ENCODE measurements at places on chromosomes 2 and 18.

GRCh38 chr2:121257480-121257840, 27.5 kb downstream of the TFCP2L1 start:
- no peak for DNase-seq

DNA sequence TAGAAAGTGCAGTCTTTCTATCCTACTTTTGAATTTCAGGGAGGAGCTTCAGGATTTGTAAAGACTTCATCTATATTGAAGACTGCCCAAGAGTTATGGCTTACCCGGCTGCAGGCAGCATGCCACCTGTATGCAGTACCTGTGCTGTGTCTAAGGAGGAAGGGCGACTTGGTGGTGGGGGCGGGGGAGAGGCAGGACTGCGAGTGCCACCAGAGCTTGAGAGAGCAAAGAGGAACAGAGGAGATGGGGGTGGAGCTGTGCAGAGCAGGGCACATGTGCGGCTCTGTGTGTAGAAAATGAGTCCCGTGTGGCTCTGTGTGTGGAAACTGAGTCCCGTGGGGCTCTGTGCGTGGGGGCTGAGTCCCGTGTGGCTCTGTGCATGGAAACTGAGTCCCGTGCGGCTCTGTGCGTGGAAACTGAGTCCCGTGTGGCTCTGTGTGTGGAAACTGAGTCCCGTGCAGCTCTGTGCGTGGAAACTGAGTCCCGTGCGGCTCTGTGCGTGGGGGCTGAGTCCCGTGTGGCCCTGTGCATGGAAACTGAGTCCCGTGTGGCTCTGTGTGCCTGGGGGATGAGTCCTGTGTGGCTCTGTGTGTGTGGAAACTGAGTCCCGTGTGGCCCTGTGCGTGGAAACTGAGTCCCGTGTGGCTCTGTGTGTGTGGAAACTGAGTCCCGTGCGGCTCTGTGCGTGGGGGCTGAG, 43.2 kb downstream of the LDLRAD4 start:
- peak; percentile 57 for DNase-seq

- DNase-seq: no peak
These were observed 78.8 kb upstream of the TTN start for GRCh38 chr2:178886006-178886405.

DNA sequence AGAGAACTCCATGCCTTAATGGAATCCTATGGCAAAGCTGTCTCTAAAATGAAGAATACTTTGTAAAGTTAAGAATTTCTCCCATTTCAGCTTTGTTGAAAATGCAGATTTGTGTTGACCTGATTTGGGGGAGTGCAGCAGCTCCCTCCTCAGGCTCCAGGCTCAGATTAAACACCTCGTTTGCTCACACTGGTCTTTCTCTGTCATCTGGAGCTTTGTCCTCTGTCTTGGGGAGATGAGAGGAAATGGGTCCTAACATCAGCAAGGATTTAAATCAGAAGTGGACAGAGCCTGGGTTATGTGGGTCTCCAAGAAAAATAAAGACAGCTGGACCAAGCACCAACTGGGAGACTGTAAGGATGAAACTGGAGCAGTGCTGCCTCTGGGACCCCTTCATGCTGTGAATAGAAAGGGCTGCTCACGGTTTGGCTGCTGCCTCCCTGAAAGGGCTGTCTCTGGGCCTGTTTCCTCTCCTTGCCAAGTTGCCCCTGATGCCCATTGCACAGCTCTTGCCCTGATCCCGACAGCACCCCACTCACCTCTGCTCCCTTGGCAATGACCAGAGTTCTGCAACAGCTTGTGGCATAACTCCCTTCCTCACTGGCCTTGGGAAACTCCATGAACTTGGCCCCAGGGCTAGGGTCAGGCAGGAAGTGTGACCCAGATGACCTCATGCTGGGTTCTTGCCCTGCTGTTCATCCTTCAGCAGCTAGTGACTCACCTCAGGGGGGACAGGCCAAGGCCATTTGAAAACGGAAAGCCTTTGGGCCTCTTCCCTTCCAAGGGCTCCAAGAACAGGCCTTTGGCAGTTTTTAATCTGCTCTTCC, 197.2 kb downstream of the CYP26B1 start:
- peak; percentile 36 for DNase-seq

GRCh38 chr2:15860760-15861159, 79.6 kb upstream of the MYCN start:
- DNase-seq: no peak

GRCh38 chr2:191296083-191297006, 51.1 kb downstream of the MYO1B start:
- no peak for DNase-seq

DNA sequence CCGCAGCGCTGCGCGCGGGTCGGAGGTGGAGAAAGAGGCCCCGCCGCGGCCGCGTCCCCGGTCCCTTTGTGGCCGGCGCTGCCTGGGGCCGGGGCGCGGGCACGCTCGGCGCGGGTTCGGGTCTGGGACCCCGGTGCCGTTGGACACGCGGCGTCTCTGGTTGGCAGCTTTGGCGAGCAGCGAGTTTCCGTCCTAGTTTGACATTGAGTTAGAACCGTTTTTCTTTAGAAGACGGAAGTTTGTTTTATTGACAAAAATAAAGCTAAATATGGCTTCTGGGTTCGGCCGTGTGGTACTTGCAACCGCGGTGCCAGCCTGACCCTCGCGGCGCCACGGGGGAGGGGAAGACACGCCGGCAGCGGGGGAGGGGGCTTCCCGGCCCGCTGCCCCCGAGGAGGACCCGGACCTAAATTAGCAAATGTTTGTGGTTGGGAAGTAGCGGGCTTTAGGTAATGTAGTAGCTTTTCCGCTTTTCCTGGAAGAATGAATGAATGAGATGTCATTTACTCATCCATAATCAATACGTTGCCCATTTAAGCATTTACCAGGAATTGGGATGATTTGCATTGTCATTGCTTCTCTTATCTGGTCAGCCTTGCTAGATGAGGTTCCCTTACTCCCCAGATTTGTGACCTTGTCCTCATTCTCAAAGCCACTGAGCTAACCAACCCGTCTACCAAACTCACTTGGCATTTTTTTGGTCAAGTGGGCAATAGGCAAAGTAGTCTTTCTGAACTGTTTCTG, 530 bp downstream of the GALNT1 start:
- no peak for DNase-seq

DNA sequence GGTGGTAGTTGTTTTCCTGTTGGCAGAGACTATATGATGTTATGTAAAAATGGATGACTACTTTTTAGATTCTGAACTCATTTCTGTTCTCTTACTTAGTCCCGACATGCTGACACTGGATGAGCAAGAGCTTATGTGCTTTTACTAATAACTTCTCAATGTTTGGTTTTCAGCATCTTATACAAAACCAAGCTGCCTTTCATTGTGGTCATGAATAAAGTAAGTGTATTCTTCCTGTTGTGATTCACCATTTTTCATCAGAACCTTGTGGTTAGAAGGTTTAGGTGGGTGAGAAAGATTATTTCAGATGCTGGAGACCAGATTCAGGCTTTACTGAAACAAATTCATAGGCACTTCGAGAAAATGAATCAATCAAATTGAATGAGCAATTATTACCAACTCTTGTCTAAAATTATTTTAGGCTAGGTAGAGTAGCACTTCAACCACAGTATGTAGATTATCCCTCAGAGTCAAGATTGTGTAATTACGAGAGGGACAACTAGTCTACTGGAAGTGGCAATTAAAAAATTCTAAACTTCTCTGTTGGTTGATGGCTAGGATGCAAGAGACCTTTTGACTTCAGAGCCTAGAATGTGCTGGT, 9.3 kb downstream of the GPN1 start:
- DNase-seq: no peak

- no peak for DNase-seq
These were observed 16.9 kb upstream of the KIF1A start for GRCh38 chr2:240836781-240837467.

DNA sequence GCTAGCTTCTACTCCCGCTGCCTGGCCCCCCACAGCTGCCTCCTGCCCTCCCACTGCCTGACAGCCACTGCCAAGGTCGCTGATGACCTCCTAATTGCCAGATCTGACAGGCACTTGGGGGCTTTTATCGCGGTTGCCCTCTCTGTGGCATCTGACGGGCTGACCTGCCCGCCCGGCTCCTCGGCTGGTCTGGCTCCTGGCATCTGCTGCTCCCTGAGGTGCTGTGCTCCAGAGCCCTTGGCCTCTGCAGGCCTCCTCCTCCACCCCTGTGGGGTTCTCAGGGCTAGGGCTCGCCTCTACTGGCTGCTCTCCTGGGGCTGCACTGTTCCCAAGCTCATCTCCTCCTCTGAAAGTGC, 43.1 kb downstream of the INHBB start:
- peak; percentile 19 for DNase-seq

GRCh38 chr2:172200495-172201085, 97.9 kb upstream of the DLX2 start:
- DNase-seq: no peak

DNA sequence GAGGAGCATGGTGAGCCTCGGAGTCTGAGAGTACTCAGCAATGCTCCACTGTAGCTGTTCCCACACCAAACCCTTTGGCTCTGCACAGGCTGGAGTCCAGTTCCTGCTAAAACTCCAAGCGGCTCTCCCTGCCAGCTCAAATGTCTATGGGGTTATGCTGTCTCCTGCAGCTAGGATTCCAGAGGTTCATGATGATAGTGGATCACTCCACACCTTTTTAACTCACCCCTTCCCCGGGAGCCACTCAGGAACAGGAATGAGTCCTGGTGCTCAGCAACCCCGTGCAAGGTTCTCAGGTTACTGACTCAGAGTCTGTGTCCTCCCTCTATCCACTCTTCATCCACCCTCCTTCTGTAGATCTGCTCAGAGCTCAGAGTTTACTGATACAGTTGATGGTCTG, 410.0 kb downstream of the CDH19 start:
- DNase-seq: no peak

- no peak for DNase-seq
These were observed 52.3 kb upstream of the ROCK2 start for GRCh38 chr2:11396467-11397445.

- no peak for DNase-seq
These were observed 100.7 kb downstream of the RAPGEF4 start for GRCh38 chr2:172836347-172836821.

- no peak for DNase-seq
These were observed 41.1 kb downstream of the IWS1 start for GRCh38 chr2:127485051-127485693.

DNA sequence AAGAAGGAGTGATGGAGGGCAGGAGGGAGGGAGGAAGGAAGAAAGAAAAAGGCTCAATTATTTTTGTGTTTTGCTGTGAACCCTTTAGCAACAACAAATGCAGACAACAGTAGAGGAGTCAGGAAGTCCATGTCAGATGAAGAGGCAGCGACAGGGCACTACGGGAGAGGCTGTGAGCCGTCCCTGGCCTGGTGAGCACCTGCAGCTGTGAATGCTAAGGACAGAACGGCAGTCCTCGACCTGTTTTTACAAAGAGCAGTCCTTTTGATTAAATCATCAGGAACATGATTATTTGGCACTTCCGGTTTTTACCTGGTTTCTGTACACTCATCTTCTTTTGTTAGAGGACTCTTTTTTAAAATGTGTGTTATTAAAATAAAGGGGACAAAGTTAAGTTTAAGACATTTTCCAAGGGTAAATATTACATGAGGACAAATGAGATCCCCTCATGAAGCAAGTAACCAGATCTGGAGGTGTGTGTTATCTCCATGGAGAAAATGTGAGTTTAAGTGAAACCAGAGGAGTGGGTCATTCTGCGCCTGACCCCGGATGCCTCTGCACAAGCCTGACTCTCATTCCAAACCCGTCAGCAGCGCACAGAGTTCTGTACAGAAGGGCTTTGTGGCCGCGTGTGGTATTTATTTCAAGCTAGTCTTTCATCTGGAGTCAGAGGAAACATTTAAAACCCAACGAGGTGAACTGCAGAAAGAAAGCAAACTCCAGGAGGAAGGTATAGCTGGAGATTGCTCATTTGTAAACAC, 492.5 kb downstream of the SOX11 start:
- DNase-seq: no peak

GRCh38 chr2:144583741-144584453, 64.0 kb upstream of the ZEB2 start:
- no peak for DNase-seq

DNA sequence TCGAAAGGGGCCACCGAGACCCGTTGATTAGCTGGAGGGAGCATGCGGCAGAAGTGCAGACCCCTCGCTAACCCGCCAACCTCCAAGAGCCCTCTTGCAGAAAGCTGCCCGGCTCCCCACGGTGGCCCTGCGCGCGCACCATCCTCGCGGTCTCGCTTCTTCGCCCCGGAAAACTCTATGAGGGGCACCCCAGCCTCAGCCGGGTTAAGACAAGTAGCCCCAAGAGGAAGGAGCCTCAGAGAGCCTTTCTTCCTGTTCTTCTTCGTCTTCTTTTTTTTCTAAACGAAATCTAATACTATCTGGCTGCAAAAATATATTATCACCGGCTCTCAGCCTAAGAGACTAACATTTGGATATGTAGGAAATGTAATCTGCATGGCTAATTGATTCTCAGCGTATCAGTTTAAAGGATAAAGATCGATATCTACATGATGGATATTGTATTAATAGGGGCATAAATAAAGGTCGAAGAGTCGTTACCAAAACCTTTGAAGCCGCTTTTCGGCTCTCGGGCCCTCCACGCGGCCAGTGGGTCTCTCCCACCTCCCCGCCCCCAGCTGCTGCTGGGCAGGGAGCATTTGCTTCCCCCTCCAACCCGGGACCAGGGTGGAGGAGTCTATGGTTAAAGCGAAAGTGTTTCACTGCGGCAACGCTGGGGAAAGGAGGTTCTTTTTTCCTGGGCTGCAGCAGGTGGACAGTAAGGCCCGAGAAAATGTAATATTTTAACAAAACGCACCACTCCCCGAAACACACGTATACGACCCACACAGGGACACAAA, 6.1 kb upstream of the PAX3 start:
- no peak for DNase-seq

GRCh38 chr2:28640260-28640907, 111.2 kb upstream of the PPP1CB start:
- DNase-seq: no peak

- DNase-seq: no peak
These were observed 22.1 kb downstream of the ASB18 start for GRCh38 chr2:236242057-236242495.

DNA sequence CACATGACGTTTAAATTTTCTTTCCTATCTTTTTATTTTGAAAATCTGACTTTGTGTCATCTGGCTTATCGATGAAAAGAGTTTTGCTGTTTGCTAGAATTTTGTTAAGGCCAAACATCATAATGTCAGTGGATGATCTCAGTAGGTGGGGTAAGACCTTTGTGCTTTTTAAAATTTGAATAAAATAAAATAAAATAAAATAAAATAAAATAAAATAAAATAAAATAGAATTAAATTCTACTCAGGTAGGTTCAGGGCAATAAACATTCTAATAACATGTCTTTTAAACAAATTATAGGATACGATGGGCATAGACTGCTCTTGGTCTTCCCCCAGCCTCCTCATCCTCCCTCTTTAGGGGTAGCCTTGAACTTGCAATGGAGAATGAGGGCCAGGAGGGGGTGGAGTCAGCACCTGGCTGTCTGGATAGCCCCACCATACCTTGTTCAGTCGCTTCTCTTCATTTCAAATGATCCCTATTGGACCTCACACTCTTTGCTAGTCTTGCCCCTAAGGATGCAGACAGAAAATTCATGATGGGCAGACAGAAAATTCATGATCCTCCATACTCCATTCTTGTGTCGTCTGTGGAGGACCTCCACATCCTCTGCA, 8.1 kb downstream of the LDLRAD4 start:
- no peak for DNase-seq

All from H9 (cell line).